Thoracic aorta (tissue), 2 donors: ENCODE measurements at places on chromosomes 5 and 9.

DNA sequence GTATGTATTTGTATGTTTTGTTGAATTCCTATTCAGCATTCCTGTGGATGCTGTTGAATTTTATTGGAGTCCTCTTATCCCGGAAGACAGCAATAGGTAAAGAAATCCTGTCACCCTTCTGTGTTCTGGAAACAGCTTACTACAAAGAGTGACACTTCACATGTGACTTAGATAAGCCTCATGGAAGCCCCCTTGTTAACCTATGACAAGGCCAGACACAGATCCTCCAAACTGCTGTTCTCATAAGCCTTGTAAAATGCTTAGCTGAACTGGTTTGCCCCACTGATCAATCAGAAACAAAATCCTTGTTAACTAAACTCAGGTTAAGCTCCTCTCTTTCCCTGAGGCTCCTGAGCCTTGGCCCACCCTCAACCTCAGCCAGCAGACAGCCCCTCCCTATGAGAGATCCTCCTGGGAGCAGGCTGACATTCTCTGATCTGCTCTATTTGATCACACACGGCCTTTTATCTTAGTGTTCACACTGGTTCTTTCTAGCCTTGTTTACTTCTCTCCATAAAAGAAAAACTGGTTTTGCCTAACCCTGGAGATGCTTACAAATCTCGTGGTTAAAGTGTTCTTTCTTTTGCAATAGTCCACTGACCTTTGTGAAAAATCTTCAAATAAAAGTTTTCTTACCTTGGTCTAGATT, 29.4 kb upstream of the ATP6V1G1 start:
- no peak for DNase-seq

DNA sequence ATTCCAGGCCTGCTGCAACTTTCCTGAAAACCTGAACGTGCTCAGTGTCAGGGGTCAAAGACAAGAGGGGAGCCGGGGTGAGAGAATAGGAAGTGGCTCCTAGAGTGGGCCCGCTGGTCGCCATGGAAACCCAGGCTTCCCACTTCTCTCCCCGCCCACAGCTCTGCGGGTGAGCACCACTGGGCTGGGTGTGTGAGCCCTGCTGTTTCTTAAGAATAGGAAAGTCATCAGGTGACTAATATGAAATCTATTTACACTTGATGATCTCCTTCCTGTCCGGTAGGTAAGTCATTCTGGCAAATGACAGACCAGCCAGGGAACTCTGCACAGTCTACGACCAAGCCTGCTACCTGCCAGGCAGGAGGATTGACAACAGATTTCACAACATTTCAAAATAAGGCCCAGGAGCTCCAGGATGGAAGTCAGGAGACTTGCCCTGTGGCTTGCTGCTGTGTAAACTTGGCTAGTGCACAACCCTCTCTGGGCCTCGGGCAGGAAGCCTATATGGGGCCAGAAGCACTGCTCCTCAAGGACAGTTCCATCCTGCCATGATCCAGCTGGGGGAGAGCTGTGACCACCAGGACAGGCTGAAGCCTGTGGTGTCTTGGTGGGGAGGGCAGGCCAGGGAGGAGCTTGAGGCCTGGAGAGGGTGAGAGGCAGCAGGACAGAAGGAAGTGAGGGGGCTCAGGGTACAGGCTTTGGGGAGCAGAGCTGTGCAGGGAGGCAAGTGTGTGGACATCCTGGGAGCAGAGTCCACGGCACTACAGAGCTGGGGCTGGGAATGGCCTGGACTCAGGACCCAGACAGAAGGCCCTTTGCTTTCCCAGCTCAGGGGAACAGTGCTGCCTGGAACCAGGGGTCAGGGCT, 60.6 kb downstream of the SHB start:
- DNase-seq: peak; percentile 41

GRCh38 chr5:6722015-6722414, 8.8 kb downstream of the TENT4A start:
- no peak for DNase-seq

DNA sequence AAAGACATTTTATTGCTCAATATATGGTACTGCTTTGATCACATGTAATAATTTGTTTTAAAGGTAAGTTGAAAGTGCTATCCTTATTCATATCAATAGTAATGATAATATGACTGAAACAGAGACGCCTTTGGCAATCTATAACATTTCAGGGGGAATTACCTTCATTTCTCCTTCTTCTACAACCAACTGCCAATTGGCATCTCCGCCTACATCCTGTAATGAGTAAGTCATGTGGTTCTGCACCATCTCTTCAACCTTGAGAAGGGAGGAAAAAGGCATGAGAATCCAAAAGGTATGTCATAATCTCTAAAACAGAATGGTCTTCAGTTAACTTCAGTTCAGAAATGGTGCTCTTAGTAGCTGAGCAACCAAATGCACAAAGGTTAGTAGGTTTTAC, 52.4 kb downstream of the HMGCR start:
- no peak for DNase-seq

DNA sequence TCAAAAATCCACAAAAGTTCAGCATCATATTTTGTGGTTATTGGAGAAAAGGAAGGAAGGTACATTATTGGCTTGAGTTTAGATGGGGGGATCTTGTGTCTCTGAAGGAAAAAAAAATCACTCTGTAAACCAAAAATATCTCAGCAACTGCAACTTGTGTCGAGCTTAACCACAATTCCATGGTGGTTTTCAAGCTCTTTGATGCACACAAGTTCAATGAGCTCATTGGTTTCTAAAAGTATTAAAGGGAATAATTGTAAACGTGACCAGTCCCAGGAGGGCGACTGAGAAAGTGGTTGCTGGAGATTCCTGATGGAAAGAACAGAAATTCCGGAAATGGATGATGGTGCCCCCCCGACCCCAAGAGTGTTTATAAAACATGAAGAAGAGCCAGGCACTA, 173.8 kb downstream of the PSAT1 start:
- no peak for DNase-seq

GRCh38 chr9:73753171-73753570, 601.5 kb downstream of the ANXA1 start:
- DNase-seq: no peak

- no peak for DNase-seq
Observed at GRCh38 chr5:100479079-100479688, 56.0 kb upstream of the FAM174A start.

DNA sequence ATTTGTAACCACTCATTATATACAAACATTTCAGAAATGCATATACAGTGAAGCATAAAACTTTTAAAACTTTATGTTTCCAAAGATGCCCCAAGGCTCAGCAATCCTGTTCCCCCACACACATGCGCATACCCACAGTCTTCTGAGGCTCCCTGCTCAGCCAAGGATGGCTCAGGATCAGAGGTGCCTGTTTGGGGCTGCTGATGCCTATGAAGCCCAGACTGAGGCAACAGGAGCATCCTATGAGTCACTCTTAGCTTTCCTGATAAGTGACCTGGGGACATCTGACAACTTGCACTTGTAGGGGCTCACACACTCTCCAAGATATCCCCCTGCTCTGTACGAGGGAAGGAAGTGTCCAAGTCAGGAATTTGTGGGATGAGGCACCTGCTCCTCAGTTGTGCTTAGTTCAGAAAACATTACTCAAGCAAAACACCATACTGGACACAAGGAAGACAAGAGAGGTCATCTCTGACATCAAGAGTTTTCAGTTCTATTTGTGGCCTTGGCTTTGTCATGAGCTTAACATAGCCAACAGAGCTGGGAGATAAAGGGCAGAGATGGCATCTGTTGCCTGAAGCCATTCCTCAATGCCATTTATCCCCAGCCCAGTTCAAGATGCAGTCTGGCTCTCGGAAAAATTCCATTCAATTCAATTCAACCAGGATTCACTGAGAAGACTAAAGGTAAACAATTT, 62.3 kb downstream of the NIPSNAP3B start:
- DNase-seq: no peak

GRCh38 chr5:135130261-135131215, 96.5 kb upstream of the PITX1 start:
- no peak for DNase-seq
